ENCODE measurements at places on chromosomes 7 and 10.

GRCh38 chr10:79412516-79412915, 32.9 kb downstream of the ZCCHC24 start:
- DNase-seq: no peak

DNA sequence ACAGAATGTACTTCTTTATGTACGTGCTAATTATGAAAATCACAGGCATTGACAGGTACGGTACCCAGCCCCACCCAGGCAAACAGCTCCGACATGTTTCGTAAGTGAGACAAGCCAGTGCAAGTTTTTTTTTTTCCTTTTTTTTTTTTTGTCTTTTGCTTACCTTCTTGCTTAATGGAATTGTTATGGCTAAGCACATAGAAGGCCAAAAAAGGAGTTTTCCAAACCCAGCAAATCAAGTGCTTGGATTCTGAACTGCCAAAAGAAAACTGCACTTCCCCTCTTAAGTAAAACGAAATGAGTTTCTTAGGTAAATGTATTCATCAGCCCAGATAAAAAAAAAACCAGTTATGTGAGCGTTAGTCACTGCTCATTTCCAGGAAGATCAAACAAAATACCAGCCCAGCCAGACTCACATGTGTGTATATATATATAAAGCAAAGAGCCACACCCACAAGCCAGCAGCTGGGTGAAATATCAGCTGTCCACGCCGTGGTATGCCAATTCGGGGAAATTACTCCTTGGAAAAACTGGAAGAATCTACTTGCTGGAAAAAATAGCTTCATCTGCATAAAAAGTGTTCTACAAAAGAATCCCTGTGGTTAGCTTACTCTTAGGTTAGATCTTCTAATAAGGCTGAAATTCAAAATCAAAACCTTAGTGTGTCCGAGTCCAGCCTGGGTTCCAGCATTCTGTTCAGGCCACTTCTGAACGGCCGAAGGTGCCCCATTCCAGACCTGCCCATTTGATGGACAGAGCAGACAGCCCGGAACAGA, 8.0 kb downstream of the KLF6 start:
- DNase-seq: peak; percentile 72

GRCh38 chr7:7979558-7979957, 11.0 kb downstream of the GLCCI1 start:
- DNase-seq: peak; percentile 21

DNA sequence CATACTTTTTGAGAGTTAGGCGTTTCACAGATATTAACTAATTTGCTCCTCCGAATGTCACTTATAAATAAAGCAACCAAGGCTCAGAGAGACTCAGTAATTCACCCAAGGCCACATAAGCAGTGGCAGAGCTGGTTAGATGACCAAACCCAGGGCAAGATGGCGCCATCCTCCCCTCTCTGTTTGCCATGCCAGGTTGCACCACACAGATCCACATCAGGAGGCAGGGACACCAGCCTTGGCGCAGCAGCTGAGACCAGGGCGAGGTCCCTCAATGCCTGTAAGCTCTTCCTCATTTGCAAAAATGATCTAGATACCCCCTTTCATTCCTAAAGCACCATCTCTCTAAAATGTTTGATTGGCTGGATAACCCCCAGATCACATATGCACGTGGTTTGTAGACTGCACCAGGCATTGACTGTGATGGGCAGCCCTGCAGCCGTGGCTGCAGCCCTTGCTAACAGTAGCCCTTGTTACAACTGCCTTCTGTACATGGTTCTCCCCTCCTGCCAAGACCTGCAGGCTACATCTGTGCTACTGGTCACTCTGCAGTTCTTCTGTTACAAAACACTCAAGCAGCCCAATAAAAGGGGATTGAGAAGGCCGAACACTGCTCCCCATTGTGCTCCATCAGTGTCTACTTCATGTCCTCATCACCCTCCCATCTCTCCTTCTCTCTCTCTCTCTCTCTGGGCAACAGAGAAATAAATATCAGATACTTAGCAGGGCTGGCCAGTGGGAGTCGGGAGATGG, 298.6 kb downstream of the PRPF18 start:
- no peak for DNase-seq

GRCh38 chr10:59887006-59887405, 19.4 kb downstream of the CCDC6 start:
- peak; percentile 19 for DNase-seq

GRCh38 chr7:27143023-27143949, at the start of gene HOXA5:
HOXA5 (minus strand) TSS chr7:27143681; CDS start chr7:27143607, 74 bp downstream.
- peak; percentile 60 for DNase-seq

GRCh38 chr7:22418251-22419046, 61.5 kb upstream of the RAPGEF5 start:
- no peak for DNase-seq

GRCh38 chr10:71357792-71358265, 38.8 kb downstream of the SLC29A3 start:
- DNase-seq: no peak

GRCh38 chr10:26474026-26474425, 35.9 kb downstream of the APBB1IP start:
- no peak for DNase-seq

- peak; percentile 17 for DNase-seq
Measured at GRCh38 chr10:122051609-122052385, 62.8 kb downstream of the TACC2 start.

DNA sequence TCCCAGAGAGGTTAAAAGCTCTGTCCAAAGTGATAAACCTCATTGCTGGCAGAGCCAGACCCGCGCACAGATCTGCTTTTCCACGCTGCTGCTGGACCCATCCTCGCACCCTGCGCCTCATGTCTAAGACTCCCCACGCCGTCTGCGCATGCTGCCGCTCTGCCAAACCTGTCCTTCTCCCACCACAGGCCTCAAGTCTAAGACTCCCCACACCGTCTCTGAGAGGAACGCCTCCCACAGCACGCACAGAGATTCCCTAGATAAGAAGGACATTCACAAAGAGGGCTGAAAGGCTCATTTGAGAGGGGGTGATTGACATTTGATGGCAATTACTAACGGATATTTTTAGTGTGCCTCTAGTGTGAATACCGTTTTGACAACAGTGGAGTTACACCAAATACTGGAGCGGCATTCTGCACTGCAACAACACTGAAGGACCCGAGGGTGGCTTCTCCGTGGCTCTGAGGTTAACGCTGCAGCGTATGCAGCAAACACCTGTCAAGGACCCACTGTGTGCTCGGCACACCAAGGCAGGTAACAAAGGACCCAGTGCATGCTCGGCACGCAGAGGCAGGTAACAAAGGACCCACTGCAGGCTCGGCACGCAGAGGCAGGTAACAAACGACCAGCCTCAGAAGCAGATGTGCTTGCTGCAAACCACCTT, 231.4 kb downstream of the DNAJB6 start:
- no peak for DNase-seq

GRCh38 chr10:132840698-132841614, 55.0 kb upstream of the NKX6-2 start:
- no peak for DNase-seq

GRCh38 chr10:93254180-93254853, 180.6 kb downstream of the CYP26A1 start:
- no peak for DNase-seq

- DNase-seq: peak; percentile 73
Measured at GRCh38 chr7:41731493-41732435, 28.9 kb upstream of the INHBA start.

DNA sequence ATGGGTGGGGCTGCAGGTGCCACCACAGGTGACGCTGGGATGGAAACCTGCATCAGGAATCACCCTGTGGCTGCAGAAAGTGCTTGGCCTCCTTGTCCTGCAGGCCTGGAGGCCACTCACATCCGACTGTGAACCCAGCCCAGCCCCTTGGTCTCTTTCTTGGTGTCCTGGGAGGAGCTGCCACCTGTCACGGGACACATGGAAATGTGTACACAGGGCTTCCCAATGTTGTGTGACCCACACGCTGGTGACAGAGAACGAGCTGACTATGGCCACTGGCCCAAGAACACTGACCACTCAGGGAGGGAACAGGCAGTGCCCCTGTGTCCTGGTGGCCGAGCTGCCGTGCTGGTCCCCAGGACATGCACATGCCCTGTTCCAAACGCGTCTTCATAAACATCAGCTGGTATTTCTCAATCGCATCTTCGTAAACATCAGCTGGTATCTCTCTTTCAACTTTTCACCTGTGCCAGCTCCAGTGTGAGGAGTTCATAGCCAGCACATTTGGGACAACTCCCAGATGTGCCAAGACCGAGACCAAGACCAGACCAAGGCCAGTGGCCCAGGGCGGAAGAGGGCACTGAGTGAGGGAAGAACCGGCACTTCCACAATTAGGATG, 57.9 kb upstream of the INPP5A start:
- no peak for DNase-seq

DNA sequence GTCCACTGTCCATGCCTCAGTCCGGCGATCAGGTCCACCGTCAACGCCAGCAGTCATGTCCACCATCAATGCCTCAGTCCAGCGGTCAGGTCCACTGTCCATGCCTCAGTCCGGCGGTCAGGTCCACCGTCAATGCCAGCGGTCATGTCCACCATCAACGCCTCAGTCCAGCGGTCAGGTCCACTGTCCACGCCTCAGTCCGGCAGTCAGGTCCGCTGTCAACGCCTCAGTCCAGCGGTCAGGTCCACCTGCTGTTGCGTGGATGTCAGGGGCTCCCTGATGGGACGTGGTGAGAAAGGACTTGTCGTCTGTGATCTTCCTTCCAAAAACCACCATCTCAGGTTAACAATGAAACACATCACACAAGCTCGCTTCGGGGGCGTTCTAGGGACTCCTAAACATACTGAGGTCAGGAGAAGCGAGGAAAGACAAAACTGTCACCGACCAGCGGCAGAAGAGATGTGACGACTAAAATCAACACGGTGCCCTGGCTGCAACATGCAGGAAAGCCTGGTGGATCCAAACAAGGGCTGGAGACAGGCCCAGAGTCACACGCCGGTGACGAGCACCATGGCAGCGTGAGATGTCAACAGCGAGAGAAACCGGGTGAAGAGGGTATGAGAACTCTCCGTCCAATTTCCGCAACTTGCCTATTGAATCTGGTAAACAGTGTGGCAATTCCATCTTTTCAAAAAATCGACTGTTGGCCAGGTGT, 264.2 kb downstream of the MAD1L1 start:
- DNase-seq: no peak

DNA sequence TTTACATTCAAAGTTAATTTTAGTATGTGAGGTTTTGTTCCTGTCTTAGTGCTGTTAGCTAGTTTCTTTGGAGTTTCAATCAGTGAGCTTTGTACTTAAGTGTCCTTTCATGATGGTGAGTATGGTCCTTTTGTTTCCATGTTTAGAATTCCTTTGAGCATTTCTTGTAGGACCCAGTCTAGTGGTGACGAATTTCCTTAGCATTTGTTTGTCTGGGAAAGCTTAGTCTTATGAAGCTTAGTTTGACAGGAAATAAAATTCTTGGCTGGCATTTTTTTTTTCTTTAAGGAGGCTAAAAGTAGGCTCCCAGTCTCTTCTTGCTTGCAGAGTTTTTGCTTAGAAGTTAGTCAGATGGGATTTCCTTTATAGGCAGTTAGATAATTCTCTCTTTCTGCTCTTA, 209.2 kb upstream of the SEMA3C start:
- no peak for DNase-seq

DNA sequence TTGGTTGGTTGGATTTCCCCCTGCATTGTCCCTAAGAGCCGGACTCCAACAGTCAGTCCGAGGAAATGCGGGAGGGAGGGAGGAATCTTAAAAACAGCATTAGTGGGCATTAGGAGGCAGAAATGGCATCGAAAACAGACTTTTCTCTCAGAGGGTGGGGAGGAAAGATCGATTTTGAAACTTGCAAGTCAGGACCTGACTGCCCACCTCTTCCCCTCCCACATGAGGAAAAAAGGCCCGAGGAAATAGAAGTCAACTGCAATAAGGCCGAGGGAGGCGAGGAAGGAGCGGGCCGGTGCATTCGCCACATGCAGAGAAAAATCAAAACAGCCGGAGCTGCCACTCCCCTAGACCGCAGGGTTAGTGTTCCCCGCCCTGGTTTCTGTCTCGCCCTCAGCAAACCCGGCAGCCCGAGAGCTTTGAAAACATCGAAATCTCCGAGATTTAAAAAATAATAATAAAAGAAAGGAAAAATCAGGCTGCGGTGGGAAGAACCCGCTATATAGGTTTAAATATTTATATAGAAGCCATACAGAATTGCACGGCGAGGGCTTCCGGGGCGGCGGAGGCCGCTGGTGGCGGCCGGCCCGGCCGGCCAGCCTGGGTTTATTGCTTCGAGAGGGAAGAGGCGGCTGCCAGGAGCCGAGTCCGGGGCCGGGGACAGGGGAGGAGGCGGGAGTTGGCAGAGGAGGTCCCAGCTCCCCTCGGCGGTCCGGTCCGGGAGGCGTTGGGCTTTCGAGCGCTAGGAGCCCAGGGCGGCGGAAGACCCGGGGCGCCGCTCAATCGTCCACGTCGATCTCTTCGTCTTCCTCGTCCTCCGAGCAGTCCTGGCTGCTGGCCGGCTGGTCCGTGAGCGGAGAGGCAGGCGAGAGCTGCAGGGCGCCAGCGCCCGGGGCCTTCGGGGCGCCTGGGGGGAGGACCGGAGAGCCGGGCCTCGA, 2.5 kb downstream of the LBX1 start:
- DNase-seq: no peak

DNA sequence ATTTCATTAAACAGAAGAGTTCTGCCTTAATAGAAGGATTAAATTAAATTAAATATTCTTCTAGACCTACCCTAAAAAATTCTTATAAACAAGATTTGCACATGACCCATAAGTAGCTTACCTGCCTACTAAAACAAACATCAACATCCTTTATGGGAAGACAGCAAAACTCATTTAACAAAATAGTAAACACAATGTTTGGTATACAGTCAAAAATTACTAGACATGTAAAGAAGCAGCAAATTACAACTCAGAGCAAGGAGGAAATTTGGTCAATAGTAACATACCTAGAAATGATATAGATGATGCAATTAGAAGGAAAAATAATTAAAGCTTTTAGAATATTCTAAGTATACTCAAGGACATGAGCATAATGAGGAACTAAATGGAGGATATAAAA, 27.9 kb downstream of the CCDC172 start:
- DNase-seq: no peak

GRCh38 chr10:87829986-87830729, 12.1 kb upstream of the ATAD1 start:
- DNase-seq: no peak

GRCh38 chr10:16652154-16652553, 130.5 kb upstream of the C1QL3 start:
- DNase-seq: no peak

DNA sequence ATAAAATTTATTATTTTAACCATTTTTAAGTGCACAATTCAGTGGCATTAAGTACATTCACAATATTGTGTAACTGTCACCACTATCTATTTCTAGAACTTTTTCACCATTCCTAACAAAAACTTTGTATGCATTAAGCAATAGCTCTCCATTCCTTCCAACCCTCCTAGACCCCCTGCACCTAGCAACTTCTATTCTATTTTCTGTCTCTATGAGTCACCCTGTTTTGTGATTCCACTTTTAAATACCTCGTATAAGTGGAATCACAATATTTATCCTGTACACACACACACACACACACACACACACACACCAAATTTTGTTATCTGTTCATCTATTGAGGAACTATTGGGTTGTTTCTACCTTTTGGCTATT, 89.2 kb downstream of the ARID5B start:
- DNase-seq: no peak

Data from inflammatory macrophage treated with lipopolysaccharide for 1 hour (primary cell).